Vagina (tissue), 2 donors: ENCODE measurements at places on chromosomes 1 and 21. TPM values are rescaled to one million over a fixed set of nuclear protein-coding genes. Genes with fewer than 3 reads are reported as not detected.

Gene KRTAP11-1
- not detected for total RNA-seq

Gene BRDT
- total RNA-seq = not detected

Gene KRTAP20-3
- total RNA-seq = not detected

Gene MAP3K7CL
- total RNA-seq = 6.9 TPM

DNA sequence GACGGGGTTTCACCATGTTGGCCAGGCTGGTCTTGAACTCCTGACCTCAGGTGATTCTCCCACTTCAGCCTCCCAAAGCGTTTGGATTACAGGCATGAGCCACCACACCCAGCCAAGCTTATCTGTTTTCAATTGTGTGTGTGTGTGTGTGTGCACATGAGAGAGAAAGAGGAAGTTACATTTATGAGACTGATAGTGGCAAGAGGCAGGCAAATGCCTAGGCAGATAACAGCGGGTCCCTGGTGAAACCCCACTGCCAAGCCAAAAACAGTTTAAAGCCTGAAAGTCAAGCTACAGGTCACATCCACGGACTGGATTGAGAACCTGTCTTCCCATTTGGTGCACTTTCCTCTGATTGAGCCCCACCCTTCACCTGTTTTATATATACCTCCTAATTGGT, 35.1 kb upstream of the IFNGR2 start:
- DNase-seq = no peak
- no peaks in the 10 kb centered on the region for H3K4me1 ChIP-seq
- H3K27ac ChIP-seq = no peak overlapping the region
- no peak overlapping the region for H3K4me3 ChIP-seq
- H3K27me3 ChIP-seq = no peaks in the 10 kb centered on the region
- no peaks in the 10 kb centered on the region for H3K36me3 ChIP-seq

DNA sequence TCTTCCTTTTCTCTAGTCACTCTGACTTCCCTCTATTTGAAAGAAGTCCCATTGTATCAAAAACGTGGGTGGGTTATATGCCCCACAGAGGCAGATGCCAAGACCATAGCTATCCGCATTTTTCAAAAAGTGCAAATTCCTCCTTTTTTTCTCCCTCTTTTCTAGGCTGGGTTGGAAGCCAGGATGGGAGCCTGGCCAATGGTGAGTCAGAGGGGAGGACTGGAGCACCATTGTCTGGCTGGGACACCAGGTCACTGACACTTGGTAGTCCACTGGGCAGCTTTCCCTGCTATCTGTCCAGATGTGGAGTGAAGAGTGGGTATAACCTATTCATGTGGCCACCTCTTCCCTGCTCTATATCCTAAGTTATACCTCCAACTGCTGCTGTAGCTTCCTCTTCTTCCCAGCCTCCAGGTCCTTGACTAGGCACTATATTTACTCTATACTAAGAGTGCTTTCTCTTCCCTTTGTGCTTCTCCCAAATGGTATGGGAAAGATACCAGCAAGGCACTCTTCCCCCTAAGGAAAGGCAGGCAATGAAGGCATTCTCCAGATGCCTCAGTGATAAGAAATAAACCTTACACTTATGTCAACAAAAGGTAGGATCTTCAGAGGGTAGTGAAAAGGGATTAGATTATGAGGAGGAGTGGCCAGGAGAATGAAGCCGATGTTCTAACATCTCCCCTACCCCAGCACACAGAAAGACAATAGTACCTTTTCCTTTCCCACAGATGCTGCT, 12.9 kb downstream of the PI4KB start:
- H3K4me3 ChIP-seq = no peak overlapping the region
- H3K4me1 ChIP-seq = peaks cover 65% of the 10 kb centered on the region
- no peak for DNase-seq
- peak overlapping the region; percentile 88 for H3K27ac ChIP-seq
- no peaks in the 10 kb centered on the region for H3K27me3 ChIP-seq

- H3K36me3 ChIP-seq = no peaks in the 10 kb centered on the region
- peak within 1 kb of the TSS; percentile 25 for H3K4me3 ChIP-seq
- H3K27me3 ChIP-seq = no peaks in the 10 kb centered on the region
- no peak for DNase-seq
Measured at GRCh38 chr1:54547601-54548388, at the start of gene ACOT11. Gene ACOT11 (plus strand): TSS chr1:54548228. CDS start chr1:54548310, 82 bp downstream.

DNA sequence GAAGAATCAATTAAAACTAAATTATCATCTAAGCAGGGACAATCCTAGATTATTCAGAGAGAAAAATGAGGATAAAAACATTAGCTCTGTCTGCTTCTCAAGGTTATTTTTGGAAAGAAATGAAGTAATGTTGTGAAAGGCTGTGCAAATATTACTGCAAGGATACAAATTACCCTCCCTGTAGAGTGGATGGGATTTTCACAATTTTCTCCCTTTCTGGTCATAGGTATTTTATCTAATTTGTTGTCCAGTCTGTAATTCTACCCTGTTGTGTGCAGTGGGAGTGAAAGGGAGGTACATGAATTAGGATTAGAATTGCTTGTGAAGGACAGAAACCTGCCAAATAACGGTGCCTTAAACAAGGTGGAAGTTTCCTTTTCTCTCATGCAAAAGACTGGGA, 54.7 kb downstream of the MAP3K7CL start:
- no peak overlapping the region for H3K4me3 ChIP-seq
- H3K4me1 ChIP-seq = peaks cover 15% of the 10 kb centered on the region
- DNase-seq = no peak
- no peaks in the 10 kb centered on the region for H3K36me3 ChIP-seq
- H3K27me3 ChIP-seq = no peaks in the 10 kb centered on the region

DNA sequence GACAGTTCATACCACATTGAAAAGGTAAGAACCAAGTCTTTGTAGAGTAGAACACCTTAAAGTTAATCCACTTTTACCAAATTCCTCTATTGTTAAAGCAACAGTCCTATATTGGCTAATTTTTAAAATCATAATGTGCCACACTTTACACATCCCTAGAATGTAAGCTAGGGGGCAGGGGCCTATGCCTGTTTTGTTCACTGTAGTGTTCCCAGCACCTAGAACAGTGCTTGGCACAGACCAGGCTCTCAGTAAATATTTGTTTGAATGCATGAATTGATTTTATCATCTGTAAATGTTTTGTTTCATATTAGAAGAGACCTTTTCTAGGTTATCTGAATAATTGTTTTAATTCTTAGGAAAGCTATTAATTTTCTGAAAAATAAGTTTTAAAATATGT, 9.1 kb downstream of the SMAP2 start:
- H3K27ac ChIP-seq = peak overlapping the region; percentile 77
- peaks cover 76% of the 10 kb centered on the region for H3K4me1 ChIP-seq
- H3K27me3 ChIP-seq = no peaks in the 10 kb centered on the region
- H3K4me3 ChIP-seq = no peak overlapping the region
- no peaks in the 10 kb centered on the region for H3K36me3 ChIP-seq
- DNase-seq = no peak

DNA sequence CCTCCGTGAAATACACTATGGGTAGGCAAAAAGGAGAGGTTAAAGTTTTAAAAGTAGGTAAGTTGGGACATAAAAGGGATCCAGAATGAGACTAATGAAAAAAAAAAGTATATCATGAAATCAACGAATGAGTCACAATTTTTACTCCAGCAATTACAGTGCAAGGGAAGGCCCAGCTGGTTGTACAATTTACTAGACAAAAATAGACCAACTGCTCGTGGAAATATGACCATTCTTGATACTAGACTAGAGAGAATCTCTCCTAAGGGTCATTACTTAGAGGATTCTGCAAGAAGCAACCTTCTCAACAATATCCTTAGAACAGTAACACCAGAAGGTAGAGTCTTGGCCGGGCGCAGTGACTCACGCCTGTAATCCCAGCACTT, 55.1 kb upstream of the EFHD2 start:
- H3K27ac ChIP-seq = no peak overlapping the region
- no peaks in the 10 kb centered on the region for H3K36me3 ChIP-seq
- no peak for DNase-seq
- no peaks in the 10 kb centered on the region for H3K27me3 ChIP-seq

- H3K4me1 ChIP-seq = no peaks in the 10 kb centered on the region
- H3K27me3 ChIP-seq = no peaks in the 10 kb centered on the region
- no peak for DNase-seq
- H3K27ac ChIP-seq = no peak overlapping the region
- H3K36me3 ChIP-seq = no peaks in the 10 kb centered on the region
Measured at GRCh38 chr1:57600424-57600823, 176.6 kb upstream of the DAB1 start.

GRCh38 chr1:198598796-198599321, 40.0 kb upstream of the PTPRC start:
- no peaks in the 10 kb centered on the region for H3K4me1 ChIP-seq

- H3K36me3 ChIP-seq = no peaks in the 10 kb centered on the region
- peak within 1 kb of the TSS; percentile 29 for H3K4me3 ChIP-seq
- H3K27ac ChIP-seq = no peak within 1 kb of the TSS
- H3K4me1 ChIP-seq = no peaks in the 10 kb centered on the region
- H3K27me3 ChIP-seq = no peaks in the 10 kb centered on the region
Measured at GRCh38 chr1:209755926-209756614, at the start of gene TRAF3IP3. Gene TRAF3IP3 (plus strand): TSS chr1:209756053. CDS start chr1:209760040, 3,987 bp downstream.

GRCh38 chr1:160020196-160020595, 11.6 kb downstream of the PIGM start:
- no peak for DNase-seq
- H3K27ac ChIP-seq = no peak overlapping the region
- H3K4me1 ChIP-seq = no peaks in the 10 kb centered on the region
- H3K36me3 ChIP-seq = no peaks in the 10 kb centered on the region

DNA sequence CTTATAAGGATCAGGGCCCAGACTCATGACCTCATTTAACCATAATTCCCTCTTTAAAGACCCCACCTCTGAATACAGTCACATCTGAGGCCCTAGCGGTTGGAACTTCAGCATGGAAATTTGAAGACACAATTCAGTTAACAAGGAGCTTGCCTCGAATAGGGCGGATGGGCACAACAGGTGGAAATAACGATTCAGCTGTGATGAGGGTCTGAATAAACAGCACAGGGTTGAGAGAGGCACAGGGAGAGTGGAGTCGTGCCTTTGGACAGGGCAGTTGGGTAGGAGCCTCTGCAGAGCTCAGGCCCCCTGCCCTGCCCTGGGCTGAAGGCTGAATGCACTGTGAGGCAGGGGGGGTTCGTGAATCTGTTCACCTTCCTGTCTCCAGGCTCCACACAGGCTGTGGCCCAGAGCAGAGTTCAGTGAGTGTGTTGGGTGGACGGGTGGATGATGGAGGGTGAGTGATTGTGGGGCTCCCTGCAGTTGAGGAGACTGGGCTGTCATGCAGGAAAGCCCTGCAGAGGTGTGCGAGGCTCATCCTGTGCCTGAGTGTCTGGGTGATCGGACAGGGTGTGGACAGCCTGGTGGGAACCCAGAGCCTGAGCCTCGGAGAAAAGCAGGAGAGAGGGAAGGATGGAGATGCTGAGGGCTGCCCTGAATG, 243.1 kb downstream of the FOXD2 start:
- H3K4me1 ChIP-seq = no peaks in the 10 kb centered on the region
- H3K4me3 ChIP-seq = no peak overlapping the region
- peak; percentile 75 for DNase-seq
- no peaks in the 10 kb centered on the region for H3K36me3 ChIP-seq
